GM18507 (cell line): ENCODE measurements at places on chromosomes 11 and 22.

DNA sequence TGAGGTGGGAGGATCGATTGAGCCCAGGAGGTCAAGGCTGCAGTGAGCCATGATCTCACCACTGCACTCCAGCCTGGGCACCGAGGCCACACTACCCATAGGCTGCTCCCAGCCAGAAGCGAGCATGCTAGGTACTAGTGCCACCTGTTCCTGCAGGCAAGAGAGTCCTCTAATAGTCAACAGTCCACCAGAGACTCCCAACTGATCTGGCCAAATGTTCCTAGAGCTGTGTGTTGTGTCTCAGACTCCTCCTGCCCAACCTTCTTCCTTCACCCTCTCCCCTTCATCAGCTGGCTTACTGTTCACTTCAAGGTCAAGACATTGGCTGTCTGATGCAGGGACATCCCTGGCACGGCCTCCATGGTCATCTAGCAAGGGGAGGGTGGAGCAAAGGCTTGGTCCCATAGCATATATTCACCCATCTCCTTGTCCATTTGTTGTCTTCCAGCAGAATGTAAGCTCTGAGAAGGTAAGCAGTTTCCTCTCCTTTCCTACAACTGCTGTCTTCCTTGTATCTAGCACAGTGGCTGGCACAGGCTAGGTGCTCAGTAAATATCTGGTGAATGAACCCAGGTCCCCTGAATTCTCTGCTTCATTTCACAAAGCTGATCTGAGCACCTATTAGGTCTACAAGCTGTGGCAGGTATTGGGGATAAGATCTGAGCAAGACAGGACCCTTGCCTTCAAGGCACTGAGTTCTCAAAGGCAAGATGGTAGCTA lies 126.2 kb upstream of the SERPIND1 start:
- DNase-seq = no peak

- no peak for DNase-seq
These were observed 20.6 kb upstream of the SYT7 start for GRCh38 chr11:61601512-61601911.

GRCh38 chr11:15665368-15665871 lies 550.7 kb downstream of the INSC start:
- DNase-seq = no peak

- DNase-seq = no peak
These were observed 5.1 kb downstream of the MAPK8IP2 start for GRCh38 chr22:50605613-50606074.

- DNase-seq = no peak
These were observed 191.4 kb downstream of the ARHGAP42 start for GRCh38 chr11:100878474-100878873.

GRCh38 chr11:30778596-30778995 lies 192.4 kb upstream of the MPPED2 start:
- DNase-seq = no peak

DNA sequence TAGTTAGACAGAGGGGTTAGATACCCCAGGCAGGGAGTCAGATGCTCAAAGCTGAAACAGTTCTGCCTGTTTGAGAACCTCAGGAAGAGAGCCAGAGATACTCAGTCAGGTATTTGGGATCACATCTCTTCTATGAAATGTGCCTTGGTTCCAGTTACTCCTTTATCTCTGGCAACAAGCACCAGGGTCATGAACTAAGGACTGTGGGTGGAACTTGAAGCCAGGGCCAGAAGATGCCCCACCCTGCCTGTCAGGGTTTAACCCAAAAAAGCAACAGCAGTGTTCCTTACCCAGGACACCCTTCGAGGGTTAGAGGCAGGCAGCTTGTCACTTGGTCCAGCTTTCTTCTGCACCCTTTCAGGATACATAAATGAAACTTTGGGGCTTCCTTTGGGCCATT lies 15.0 kb upstream of the WT1 start:
- DNase-seq = no peak

GRCh38 chr11:394858-395655 lies 1.0 kb downstream of the PKP3 start:
- DNase-seq = no peak

DNA sequence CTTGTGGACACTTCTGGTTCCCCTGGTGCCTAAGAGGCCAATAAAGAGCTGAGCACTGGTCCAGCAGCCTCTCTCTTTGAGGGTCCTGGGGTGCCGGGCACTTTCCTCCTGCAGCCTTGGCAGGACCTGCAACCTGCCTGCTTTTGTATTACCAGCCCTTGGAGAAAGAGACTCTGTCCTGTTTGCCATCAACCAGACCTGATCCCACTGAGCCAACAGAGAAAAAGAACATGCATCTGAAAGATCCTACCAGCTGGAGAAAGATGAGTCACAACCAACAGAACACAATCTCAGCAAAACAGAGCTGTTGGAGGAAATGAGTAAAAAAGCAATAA lies 321.0 kb downstream of the DDX10 start:
- no peak for DNase-seq

DNA sequence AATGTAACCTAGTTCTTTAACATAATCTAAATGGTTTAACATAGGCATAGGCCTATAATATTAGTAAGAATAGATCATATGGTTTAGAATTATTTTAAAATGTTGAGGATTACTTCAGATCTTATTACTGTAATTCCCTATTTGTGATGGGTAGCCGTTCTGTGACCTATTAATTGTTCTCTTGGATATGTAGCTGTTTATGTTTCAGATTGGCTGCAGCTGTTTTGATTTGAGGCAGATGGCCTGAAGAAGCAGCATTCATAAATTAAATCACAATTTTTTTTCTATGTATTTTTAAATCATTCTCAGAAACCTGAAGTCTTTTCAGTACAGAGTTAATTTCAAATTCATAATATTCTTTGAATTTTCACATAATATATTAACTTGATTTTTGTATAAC lies 104.5 kb downstream of the PDE3B start:
- DNase-seq = no peak
